ENCODE measurements at places on chromosomes 3 and 15. TPM values are rescaled to one million over a fixed set of nuclear protein-coding genes. Genes with fewer than 3 reads are reported as not detected.

The C3orf49 gene
- total RNA-seq: not detected

The EHHADH gene
- total RNA-seq: 4.7 TPM

The SLC9C1 gene
- 0.57 TPM for total RNA-seq

The DLEC1 gene
- total RNA-seq: 0.14 TPM

The B3GALNT1 gene
- 37.4 TPM for total RNA-seq

The PTX3 gene
- 684 TPM for total RNA-seq

The ZBBX gene
- 0.07 TPM for total RNA-seq

The SLC7A14 gene
- total RNA-seq: 2.4 TPM

The SLMAP gene
- 57.2 TPM for total RNA-seq

The AGBL1 gene
- total RNA-seq: not detected

The OXTR gene
- total RNA-seq: 0.13 TPM

The CTXN2 gene
- not detected for total RNA-seq

The ROBO2 gene
- not detected for total RNA-seq

The TF gene
- total RNA-seq: not detected

The CILP gene
- not detected for total RNA-seq

The STXBP5L gene
- not detected for total RNA-seq

Measured in thoracic aorta endothelial cell (primary cell).